ENCODE measurements at places on chromosomes 4 and X.

DNA sequence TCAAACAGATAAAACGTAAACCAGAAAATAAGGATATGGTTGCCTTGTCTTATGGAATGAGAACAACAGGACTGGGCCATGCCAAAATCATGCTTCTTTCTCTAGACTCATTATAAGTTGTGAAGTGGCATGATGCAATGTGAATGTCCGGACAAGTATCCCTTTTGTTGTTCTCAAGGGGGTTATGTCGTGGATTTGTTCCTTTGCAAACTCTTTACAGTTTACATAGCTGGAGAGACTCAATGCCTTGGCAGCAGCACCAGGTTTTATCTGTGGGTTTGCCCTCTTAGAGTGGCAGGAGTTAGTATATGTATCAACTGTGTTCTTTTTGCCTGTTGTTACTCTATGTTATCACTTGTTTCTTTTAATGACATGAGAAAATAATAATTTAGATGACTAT, 41.4 kb downstream of the SPRY1 start:
- DNase-seq = no peak

- DNase-seq = no peak
Observed at GRCh38 chr4:73901031-73901430, 31.8 kb downstream of the CXCL1 start.

DNA sequence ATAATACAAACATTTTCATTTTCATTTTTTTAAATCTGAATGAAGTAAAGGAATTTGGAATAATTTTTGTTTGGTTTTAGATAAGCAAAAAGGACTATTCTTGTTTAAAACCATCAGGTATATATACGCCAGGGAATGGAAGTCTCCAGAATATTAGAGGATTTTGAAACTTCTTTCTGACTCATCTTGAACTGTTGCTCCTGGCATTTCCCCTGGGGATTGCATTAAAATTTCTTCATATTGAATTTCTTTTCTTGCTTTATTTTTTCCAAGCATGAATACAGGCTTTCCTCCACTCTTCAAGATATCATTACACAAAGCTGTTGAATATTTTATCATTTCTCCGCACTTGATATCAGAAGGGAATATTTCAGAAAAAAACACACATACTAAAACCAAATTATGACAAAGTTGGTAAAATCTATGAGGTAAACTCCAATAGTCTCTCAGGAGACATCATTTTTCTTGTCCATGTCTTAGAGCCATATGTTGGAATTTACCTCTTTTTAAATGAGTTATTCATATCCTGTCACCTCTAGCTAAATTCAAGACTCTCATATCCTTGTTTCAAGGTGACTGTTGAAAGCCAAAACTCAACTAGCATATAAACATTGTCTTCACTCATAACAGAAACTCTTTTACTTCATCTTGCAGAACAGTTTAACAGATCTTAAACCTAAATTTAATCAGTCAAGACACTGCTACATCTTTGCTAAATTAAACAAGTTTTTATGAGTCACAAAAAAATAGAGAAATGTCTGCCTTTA, 20.7 kb upstream of the CSN1S1 start:
- peak; percentile 2 for DNase-seq

- DNase-seq = no peak
Observed at GRCh38 chr4:81746773-81747172, 275.1 kb upstream of the RASGEF1B start.

- DNase-seq = no peak
Observed at GRCh38 chrX:54043056-54043455, 1.2 kb downstream of the PHF8 start.

DNA sequence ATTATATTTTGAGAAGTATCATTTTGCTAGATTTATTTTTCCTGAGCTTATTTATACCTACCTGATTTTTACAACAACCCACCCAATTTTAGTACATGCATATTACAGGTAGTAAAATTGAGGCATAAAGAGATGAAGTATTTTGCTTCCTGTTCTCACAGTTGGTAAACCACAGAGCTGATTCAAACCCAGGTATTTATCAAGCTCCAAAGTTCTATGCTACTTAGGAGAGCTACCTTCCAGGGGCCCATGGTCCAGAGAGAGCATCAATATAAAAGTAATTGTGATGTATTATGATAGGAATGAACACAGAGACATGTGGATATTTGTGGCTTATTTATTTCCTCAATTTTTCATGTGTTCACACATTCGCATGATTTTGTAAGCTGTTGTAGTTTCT, 20.2 kb upstream of the GBA3 start:
- DNase-seq = no peak

- no peak for DNase-seq
Observed at GRCh38 chr4:167887726-167888125, 204.6 kb upstream of the ANXA10 start.

- DNase-seq = no peak
Observed at GRCh38 chrX:134797390-134797700, 139.1 kb upstream of the PLAC1 start.

GRCh38 chr4:25090516-25090915, 59.8 kb upstream of the LGI2 start:
- no peak for DNase-seq

DNA sequence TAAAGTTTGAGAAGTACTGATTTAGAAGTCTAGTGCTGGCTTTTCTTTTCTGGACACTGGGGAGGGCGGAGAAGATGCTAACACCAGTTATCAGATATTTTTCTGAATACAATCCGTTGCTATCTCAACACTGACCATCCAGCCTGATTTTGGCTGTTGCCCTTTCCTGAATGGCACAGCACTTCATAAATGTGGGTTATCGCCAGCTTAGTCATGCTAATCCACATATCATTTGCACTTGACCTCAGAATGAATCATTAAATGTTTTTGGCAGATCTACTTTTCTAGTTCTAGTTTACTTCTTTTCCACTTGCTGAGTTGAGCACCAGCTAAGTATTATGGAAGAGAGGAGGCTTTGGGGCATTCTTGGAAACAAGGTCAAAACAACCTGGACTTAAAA, 60.8 kb upstream of the ESX1 start:
- no peak for DNase-seq

- DNase-seq = no peak
Observed at GRCh38 chrX:45479835-45480422, 279.3 kb upstream of the DIPK2B start.

GRCh38 chr4:5742388-5742787, 31.4 kb downstream of the EVC start:
- DNase-seq = no peak

GRCh38 chr4:153465140-153465539, 1.0 kb upstream of the TMEM131L start:
- no peak for DNase-seq

DNA sequence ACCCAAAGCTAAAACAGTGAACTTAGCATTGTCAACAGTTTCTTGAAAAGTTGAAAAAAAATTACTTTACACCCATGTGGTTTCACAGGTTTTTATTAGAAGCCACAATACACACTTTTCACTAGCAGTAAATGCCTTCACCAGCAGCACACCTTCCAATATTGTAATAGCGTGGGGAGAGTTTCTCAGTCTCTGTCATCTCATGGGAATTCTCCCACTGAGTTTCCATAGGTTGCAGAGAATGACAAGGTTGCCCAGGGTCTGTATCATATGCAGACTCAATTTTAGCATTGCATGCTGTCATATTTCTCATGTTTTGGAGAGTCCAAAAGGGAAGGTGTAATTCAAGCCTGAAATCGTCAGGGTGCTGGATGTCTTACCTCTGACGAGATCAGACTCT, 486.1 kb upstream of the TENM3 start:
- no peak for DNase-seq

DNA sequence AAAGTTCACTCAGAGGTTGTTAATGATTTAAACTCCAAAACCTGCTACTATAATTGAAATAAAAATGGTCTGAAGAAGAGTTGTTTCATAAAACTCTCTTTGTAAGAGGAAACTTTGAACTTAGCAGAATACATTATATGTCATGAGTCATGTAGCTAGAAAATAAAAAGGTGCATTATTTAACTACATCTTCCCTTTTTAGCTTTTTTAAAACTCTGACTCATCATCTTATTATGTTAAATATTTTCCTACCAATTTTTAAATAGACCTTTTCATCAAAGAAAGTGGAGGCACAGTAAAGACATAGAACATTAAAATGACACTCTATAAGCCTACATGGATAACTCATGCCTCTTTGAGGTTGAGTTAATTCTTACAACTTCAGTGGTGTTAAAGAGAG, 1.2 kb upstream of the ZNF827 start:
- DNase-seq = no peak

- DNase-seq = no peak
Observed at GRCh38 chr4:11878241-11878640, 449.5 kb upstream of the HS3ST1 start.

- peak; percentile 82 for DNase-seq
Observed at GRCh38 chr4:107824350-107825071, at the start of gene SGMS2. TSS of gene SGMS2 (plus strand) at chr4:107824932. CDS start at chr4:107895554, 70,622 bp downstream.

DNA sequence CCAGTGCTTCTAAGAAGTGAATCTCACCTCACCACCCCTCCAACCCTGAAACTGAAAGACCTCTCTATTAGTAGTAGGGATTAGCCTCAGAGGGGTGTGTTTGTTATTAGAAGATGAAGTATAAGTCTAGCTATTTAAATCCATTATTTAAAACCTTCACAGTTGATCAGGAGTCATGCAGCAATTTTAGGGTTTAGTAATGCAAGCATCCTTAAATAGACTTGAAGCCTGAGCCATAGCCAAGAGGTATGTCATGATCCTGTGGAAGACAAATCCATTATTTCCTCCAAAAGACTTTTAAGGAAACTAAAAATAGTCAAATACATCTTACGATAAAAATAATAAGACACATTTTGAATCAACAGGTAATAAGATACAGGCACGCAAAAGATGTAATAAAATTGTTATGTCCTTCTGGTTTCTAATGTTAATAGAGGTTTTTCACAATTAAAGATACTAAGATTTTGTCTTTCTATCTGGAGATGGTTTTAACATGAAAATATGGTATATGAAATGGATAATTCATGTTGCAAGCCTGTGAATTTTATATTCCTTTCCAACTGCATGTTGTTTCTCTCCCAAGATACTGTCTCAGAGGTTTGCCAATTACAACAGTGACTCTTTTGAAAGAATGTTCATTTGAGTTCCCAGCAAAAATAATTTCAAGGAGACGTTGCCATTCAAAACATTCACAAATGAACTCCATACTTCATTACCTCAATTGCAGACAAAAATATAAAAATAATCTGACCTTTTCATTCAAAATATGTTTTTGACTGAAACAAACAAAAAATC, 68.0 kb downstream of the LUZP4 start:
- DNase-seq = no peak

GRCh38 chr4:86896596-86896995, 4.4 kb upstream of the C4orf36 start:
- DNase-seq = no peak

- no peak for DNase-seq
Observed at GRCh38 chrX:22021751-22022324, 10.3 kb upstream of the PHEX start.

- DNase-seq = no peak
Observed at GRCh38 chrX:45077748-45078424, 122.8 kb downstream of the DIPK2B start.

DNA sequence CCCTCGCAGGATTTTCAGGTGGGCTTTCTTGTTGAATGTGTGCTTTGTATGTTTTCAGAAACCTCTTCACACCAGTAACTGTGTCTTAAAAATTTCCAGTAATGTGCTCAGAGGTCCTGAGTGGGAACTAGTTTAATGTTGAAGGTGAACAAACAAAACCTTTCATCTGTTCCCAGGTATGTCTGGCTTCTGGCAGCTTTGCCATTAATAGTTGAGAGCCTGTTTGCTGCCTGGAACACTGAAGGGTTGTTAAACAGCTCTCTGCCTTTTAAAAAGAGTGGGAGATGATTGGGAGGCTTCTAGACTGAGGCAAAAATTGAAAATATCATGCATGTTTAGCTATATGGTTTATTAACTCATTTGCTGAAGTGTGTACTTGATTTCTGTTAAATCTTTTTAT, 161.2 kb upstream of the AGTR2 start:
- no peak for DNase-seq

GRCh38 chrX:148878371-148878770, 378.0 kb downstream of the AFF2 start:
- DNase-seq = no peak

- DNase-seq = no peak
Observed at GRCh38 chr4:181388061-181388460, 855.1 kb upstream of the TENM3 start.
